ENCODE measurements at places on chromosomes 3 and 15.

DNA sequence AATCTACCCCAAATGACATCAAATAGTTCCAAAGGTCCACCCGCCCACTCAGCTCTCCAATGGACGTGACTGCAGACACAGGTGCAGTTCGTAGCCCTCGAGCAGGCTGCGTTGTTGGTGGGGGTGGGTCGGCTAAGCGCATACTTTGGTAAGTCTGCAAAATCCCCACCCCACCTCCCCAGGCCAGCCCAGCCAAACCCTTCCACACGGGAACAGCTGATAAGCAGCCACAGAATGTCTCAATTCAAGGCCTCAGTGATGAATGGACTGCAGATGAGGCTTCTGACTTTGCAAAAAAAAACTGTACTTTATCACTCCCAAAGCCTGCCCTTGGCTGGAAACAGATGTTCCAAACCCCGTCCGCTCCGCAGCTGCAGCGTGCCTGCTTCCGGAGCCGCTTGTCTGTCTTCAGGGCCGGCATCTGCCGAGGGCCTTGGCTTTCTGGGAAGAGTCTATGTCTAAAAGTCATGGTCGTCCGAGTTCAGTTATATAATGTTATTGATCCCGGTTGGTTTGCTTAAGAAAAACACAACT is 38.2 kb downstream of the PCSK6 start:
- no peak for DNase-seq

DNA sequence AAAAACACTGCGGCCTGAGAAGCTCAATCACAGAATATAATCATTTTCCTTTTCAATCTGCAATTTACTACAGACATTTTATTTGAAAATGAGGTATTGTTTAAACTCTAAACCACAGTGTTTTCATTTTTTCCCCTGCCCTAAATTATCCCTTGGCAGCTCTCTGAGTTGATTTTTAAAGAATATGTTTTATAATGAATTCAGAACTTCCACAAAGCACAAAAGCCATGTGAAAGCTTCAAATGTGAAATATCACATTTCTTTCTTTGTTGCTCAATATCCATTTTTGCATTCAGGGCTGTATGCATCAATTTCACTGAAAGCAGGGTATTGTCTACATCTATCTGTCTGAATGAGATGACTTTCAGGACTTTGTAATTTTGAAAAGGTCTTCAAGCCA is 813.6 kb upstream of the ALCAM start:
- no peak for DNase-seq

DNA sequence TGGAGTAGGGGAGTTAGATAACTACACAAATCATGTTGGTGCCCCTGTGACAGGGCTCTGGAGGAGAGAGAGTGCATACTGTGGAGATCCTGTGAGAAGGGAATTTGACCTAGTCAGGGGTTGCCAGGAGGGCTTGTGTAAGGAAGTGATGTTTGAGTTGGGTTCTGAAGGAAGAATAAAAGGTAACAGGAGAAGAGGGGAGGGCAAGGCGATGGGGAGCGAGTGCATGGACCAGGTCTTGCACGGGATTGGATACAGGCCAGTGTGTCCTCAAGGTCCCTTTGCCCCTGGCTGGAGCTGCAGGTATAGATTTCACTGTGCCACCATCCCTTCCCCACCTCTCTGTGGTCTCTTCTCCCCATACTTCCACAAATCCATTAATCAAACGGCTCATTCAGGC is 83.9 kb downstream of the RGMA start:
- no peak for DNase-seq

DNA sequence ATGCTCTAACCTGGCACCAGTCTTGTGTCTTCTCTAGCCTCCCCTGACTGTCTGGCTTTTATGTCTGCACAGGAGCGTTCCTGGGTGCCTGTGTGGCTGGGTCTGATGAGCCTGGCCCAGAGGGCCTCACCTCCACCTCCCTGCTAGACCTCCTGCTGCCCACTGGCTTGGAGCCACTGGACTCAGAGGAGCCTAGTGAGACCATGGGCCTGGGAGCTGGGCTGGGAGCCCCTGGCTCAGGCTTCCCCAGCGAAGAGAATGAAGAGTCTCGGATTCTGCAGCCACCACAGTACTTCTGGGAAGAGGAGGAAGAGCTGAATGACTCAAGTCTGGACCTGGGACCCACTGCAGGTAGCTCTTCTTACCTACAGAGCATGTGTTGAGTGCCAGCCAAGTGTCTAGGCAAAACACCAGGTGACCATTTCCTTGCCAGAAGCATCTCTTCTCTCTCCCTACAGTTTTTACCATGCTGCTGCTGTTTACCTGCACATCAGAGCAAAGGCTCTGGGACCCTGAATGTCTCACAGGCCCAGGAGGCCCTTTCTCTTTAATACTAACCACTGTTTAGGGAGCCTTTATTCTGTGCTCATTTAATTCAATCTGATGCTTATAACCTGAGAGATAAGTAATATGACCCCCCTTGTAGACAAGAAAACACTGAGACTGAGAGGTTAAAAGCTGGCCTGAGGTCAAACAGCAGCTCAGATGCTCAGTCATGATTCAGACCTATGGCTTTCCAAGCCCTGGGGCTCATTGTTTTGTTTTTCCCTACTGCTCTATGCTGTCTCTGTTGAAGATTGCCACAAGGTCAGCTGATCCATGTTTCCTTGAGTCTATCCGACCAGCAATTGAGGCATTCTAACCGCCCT is 10.4 kb downstream of the PODXL2 start:
- DNase-seq, result no peak

- no peak for DNase-seq
These were observed 72.7 kb downstream of the FBN1 start for GRCh38 chr15:48572823-48573222.
